ENCODE measurements at places on chromosomes 7 and 10.
A peak's percentile ranks its signal among the peaks of the same experiment; 100 is the strongest.

- DNase-seq = no peak
Observed at GRCh38 chr7:28364082-28364481, 48.2 kb upstream of the CREB5 start.

DNA sequence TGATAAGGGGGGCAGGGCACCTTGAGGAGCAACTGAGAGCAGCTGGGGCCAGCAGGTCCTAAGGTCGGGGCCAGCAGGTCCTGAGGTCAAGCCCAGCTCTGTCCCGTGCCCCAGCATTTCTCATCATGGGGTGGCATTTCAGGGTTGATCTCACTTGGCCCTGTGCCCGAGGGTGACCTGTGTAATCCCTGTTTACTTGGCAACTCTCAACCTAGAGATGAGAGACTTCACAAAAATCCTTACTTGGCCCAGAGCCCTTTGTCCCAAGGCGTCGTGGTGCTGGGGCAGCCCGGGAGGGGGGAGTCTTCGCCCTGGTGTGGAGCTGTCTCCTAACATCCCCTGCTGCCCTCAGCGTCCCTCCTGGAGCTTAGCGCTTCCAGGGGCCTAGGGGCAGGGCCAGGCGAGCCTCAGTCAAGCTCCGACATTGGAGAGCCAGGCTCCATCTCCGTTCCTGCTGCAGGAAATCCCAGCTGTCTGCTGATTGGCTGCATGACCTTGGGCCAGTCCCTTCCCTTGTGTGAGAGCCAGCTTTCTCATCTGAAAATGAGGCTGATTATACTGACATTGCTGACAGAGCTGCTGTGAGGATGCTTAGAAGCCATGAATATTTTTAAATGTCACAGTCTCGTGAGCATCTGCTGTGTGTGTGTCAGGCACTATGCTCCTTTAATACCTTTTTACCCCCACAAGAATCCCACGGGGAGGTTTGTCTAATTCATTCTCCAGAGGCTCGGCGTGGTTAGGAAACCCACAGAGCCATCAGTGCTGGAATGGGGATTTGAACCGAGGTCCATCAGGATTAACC lies 94.3 kb downstream of the ZMIZ1 start:
- DNase-seq = no peak

- DNase-seq = no peak
Observed at GRCh38 chr10:98405422-98405821, 9.6 kb downstream of the PYROXD2 start.

- no peak for DNase-seq
Observed at GRCh38 chr10:124693801-124694416, 50.3 kb downstream of the FAM53B start.

DNA sequence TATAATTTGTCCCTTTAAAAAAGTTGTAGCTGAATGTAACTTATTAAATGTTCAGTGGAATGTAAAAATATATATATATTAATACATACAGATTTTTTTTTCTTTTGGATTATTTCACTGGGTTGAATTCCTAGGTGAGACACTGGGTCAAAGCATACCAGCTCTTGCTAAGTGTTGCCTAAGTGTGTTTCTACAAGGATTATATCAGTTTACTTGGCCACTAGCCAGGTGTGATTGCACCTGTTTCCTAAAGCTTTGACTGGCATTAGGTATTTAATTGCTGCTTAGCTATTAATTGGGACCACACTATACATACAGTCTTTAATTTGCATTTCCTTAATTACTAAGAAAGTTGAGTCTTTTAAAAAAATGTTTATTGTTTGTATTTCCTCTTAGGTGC lies 5.5 kb upstream of the ELOVL3 start:
- DNase-seq = no peak

- DNase-seq = no peak
Observed at GRCh38 chr10:73581918-73582317, 9.2 kb downstream of the USP54 start.

DNA sequence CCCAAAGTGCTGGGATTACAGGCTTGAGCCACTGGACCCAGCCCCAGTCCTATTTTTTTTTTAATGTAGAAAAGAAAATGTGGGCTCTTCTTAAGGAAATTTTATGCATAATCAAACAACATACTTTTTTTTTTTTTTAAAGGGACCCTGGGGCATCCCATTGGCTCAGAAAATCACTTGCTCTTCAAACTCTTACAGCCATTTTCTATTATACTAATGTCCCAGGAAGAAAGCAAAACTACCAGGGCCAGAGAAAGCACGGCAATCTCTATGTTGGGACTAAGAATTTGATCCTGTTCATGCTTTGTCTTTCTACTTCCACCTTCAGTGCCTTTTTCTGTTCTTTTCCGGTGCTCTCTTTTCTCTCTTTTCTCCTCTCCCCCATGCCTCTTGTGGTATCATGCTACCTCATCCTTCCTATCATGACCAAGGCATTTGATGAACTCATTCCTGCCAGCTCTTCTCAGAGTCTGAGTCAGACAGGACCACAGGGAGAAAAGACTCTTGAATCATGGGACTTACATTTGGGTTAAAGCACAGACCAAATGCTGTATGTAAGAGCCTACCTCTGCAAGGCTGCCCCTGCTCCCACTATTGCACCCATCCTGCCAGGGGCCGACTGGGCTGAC lies 76.4 kb upstream of the CCNY start:
- DNase-seq = peak; percentile 94

GRCh38 chr7:37149051-37149772 lies 299.5 kb downstream of the ELMO1 start:
- no peak for DNase-seq

DNA sequence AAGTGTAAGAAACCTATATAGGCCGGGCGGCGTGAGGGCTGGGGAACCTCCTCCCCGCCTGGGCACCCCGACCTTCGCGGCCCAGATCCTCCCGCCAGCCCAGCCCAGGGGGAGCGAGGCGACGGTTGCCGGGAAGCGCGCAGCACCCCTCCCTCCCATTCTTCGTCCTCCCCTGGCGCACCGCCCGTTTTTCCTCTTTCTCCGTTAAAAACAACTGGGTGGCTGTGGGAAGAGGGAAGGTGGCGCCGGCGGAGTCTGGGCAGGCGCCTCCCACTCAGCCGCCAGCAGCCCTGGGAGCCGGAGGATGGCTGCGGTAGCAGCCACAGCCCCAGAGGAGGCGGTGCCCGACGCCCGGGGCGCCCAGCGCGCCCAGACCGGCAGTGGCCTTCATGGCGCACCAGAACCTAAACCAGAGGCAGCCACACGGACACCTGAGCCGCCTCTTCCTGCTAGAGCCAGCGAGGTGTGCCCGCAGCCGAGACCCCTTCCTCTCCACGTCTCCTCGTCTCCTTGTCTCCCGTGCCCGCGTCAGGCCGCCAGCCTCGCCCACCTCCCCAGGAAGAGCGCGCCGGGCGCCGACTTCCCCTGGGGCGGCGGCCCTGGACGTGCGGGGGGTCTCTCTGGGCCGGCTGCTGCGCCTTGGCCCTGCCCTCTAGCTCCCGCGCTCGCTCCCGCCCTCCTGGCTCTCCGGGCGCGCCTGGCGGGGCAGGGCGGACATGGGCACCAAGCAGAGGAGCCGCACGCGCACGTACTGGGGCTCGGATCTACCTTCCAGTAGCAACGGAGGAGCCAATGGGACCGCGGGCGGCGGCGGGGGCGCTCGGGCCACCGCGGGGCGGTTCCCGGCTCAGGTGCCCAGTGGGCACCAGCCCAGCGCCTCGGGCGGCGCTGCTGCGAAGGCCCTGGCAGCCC lies 32.8 kb upstream of the SFTPD start:
- peak; percentile 47 for DNase-seq

DNA sequence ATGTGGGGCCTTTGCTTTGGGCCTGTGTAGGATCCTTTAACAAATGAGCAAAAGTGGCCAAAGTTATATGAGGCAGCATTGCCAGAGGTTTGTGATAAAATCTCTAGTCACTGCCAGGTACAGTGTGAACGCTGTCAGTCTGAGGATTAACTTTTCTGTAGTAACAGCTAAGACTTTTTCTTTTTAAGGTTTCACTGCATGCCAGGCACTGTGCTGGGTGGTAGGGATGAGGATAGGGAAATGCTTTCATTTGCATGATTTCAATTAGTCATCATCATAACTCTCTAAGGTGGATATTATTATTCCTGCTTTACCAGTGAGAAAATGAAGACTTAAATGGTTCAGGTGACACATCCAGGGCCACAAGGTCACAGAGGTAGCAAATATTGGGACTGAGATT lies 79.7 kb upstream of the BMPER start:
- DNase-seq = no peak

- DNase-seq = peak; percentile 28
Observed at GRCh38 chr7:106367018-106367420, 82.2 kb upstream of the NAMPT start.

DNA sequence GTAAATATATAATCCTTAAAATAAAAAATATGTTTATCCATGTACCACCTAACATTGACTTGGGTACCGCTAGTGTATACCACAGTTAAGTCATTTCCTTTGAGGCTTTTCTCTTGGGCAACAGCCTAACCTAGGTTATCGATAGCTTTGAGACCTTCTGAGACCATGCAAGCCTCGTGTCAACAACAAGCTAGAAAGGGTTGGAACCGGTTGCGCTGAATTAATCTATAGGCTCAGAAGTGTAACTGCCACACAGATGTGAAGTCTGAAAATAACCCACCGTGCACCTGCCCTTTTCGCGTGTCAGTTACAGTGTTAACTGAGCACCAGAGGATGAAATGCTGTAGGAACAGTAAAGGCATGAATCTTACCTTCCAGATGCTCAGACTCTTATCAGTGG lies 59.8 kb downstream of the ARID5B start:
- DNase-seq = no peak

GRCh38 chr10:43372765-43373361 lies 1.4 kb downstream of the FXYD4 start:
- DNase-seq = no peak

DNA sequence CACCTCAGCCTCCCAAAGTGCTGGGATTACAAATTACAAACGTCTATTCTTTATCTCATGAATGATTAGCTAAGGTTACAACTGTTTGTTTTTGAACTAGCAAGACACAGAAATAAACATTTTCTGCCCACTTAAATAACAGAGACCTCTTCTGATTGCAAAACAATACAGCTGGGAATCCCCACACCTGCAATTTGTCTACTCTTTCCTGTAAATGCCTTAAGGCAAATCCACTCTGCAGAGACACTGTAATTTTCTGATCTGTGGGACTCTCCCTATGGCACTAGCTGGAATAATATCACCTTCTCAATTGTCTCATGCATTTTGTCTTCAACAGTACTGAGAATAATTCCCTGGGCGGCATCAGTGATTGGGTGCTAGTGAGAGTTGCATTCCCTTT lies 149.3 kb upstream of the FAM3C start:
- DNase-seq = no peak

DNA sequence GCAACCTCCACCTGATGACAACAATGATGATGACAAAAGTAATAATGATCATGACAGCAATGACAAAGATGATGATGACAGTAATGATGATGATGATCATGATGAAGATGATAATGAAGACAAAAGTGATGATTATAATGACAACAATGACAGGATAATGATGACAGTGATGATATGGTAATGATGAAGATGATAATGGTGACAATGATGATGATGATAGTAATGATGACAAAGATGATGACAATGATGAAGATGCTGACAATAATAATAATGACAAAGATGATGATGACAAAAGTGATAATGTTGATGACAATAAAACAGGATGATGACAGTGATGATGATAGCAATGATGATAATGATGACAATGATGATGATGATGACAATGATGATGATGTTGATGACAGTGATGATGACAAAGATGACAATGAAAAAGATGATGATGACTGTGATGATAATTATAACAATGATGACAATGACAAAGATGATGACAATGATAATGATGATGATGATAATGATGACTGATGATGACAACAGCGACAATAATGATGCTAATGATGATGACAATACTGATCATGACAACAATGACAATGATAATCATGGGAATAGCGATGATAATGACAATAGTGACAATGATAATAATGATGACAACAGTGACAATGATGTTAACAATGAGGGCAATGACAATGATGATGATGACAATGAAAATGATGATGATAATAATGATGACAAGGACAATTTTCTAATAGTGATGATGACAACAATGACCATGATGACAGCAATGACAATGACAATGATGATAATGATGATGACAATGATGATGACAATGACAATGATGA lies 1106.5 kb upstream of the AUTS2 start:
- DNase-seq = no peak

DNA sequence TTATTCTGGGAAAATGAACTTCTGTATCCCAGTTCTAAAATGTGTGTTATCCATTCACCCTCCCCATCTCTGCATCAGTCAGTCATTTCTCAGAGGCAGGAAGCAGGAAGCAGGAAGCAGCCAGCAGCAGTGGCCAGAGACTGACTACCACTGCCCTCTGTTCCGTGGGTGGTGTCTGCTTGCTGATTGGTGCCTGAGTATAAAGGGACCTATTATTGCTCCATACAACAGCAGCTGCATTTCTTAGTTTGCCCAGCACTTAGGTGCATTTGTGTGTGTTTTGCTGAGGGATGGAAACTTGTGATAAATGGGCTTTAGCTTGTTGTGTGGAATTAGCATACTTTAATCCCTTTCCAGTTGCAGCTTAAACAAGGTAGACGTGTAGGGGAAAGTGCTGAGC lies 582.2 kb downstream of the SORCS1 start:
- DNase-seq = peak; percentile 11

GRCh38 chr7:26664735-26665416 lies 199.5 kb downstream of the SKAP2 start:
- DNase-seq = no peak

DNA sequence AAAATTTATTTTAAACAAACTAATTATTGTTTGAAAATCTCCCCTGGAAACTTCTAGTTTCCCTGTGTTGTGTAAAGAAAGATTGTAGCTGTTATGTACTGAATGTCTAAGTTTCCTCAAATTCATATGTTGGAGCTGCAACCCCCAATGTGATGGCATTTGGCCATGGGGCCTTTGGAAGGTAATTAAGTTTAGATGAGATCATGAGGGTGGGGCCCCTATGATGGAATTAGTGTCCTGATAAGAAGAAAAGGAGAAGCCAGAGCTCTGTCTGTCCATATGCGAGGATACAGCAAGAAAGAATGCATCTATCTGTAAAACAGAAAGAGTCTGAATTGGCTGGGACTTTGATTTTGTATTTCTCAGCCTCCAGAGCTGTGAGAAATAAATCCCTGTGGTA lies 179.5 kb downstream of the STK31 start:
- DNase-seq = no peak

- DNase-seq = no peak
Observed at GRCh38 chr7:131183611-131184119, 144.0 kb upstream of the MKLN1 start.

GRCh38 chr7:110650328-110650727 lies 440.6 kb upstream of the LRRN3 start:
- no peak for DNase-seq

DNA sequence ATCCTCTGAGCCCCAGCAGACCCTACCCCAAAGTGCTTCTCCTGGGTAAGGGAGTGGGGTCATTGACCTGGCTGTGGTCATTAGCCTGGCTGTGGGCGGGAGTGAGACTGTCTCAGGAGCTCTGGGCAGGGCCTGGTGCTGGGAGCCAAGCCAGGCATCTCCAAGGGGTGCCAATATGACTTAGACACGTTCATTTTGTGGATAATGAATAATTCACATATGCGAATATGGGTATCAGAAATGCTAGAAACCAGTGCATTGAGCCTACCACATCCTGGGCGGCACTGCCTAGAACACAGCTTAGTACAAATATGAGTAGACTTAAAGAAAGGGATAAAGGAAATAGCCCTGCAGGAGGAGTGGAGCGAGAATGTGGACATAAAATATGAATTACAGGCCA lies 14.4 kb upstream of the SRRM3 start:
- DNase-seq = no peak

GRCh38 chr7:151060113-151060415 lies 675 bp downstream of the SLC4A2 start:
- no peak for DNase-seq
